ENCODE measurements at places on chromosomes 2 and 18.

DNA sequence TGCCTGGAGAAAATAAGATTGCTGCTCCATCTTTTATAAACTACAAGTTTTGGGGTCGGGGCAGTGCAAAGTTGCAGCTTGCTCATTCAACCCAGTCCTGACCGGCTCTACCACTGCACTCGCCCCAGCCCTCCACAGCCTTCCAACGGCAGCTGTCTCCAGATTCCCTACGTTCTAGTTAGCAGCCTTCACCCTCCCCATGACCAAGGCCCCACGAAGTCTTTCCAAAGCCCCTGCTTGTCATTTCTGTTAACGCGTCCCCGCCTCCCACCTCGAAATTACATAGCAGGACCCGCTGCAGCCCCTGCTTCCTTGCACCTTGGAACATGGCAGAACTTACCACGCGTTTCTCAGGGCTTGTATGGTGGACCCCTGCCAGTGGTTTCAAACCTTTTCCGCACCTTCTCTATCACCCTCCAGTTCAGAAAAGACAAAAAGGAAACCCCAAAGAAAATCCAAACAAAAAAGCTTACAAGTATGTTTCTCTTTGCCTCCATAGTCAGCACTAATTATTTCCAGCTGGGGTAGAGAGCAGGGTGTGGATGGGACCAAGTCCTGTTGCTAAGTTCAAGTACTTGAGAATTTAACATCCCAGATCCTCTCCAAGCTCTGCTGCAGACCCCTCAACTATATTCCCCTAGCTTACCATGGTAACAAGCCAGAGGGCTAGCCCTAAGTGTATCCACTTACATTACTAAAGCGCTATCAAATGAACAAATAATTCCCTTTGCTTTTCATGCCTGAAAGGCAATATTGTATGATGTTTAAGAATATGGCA is 161.5 kb downstream of the TGIF1 start:
- DNase-seq = peak; percentile 59

GRCh38 chr2:86293612-86294011 is 43.8 kb downstream of the REEP1 start:
- no peak for DNase-seq

- DNase-seq = no peak
These were observed 9.0 kb downstream of the STEAP3 start for GRCh38 chr2:119232666-119232993.

DNA sequence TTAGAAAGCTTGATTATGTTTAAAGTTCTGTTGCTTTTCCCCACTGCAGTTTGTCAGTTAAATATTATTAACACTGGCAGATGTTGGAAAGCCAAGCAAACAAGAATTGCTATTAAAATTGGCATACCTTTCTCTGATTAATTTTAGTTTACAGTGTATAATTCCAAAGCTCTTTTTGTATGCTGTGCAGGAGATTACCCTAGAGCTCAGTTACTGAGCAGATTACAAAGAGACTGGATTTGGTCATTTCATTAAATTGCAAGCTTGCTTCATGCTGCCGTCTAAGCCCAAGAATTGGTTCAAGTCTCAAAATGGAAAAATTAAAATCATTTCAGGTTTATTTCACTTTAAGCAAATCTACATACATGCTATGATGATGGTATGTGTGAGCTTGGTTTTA is 2.3 kb downstream of the ASAP2 start:
- no peak for DNase-seq

DNA sequence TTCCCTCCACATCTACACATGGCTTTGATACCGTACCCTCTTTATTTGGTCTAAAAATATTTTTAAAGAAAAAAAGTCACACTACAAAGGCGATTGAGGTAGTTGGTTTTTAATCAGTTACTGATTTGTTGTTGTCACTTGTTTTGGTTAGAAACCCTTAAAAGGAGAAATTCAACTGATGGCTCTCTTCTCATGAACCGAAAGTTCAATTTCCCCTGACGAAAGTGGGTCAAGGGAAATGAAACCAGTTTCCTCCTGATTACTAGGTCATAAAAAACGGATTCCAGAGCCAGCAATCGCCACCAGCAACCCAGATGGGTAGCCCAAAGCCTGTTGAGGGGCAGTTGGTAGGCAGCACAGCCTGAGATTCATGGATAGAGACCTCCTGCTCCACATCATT is 63.2 kb downstream of the DLGAP1 start:
- DNase-seq = no peak

GRCh38 chr2:233211548-233211895 is 40.0 kb upstream of the ATG16L1 start:
- DNase-seq = no peak

GRCh38 chr18:31657823-31658669 is 26.3 kb downstream of the B4GALT6 start:
- no peak for DNase-seq

DNA sequence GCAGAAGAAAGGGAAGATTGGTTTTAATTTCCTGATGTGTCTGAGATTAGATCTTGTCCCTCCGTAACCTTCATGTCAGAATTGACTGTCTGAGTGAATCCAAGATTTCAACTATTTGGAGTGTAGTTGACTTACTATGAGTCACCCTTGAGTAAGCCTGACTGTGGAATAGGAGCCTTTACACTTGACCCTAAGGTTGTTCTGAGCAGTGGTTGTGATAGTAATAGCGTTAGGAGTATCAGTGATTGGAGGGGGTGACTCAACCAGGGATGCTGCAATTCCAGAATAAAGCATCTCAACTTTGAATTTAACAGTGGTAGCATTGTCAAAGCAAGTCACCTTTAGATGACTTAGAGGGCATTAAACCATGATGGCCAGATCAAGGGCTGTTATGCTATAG is 979.5 kb upstream of the FAM98A start:
- no peak for DNase-seq

Data from fibroblast of skin of back (primary cell).